ENCODE measurements at places on chromosomes 4 and X.

- DNase-seq, result no peak
These were observed 97.3 kb downstream of the DDX60 start for GRCh38 chr4:168221301-168221700.

- DNase-seq, result no peak
These were observed 49.8 kb upstream of the HMX1 start for GRCh38 chr4:8921465-8921864.

- DNase-seq, result no peak
These were observed 2.0 kb downstream of the ELK1 start for GRCh38 chrX:47648376-47648775.

DNA sequence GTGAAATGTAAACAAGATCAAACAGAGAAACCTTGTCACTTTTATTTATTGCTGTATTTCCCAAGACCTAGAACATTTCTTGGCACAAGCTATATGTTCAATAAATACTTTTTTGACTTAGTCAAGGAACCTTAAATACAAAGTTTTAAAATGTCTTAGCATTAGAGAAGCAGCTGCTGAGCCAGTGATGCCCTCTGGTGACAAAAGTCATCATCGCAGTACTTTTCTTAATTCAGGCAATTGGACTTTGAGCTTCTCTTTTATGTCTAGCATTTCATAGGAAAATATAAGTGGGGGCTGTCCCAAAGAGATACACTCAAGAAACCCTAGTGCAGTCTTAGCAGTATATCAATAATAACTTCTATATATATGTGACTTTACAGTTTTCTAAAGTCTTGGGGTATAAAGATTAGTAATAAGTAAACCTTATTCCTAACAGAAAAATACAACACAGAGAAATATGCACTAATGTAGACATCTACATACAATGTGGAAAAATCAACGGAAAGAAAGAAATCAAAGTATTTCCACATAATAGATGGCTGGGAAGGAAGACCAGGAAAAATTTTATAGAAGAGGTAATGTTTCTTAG is 118.4 kb downstream of the DTHD1 start:
- peak; percentile 57 for DNase-seq
